Activated CD4-positive, alpha-beta T cell treated with anti-CD3 and anti-CD28 coated beads for 36 hours (primary cell): ENCODE measurements at places on chromosomes 11 and 22. TPM values are rescaled to one million over a fixed set of nuclear protein-coding genes. Genes with fewer than 3 reads are reported as not detected.

Gene PARVA
- 0.11 TPM for total RNA-seq

Gene MPPED2
- 0.30 TPM for total RNA-seq

Gene RHOD
- 0.47 TPM for total RNA-seq

Gene HBG1
- not detected for total RNA-seq

Gene BCO2
- 0.63 TPM for total RNA-seq

Gene TRPM5
- not detected for total RNA-seq

Gene HORMAD2
- not detected for total RNA-seq

Gene CREB3L1
- 0.19 TPM for total RNA-seq

Gene PIWIL4
- total RNA-seq: 0.37 TPM

Gene IL18
- not detected for total RNA-seq

Gene JAML
- 168 TPM for total RNA-seq

Gene PARVG
- 74.3 TPM for total RNA-seq

Gene SDF2L1
- 32.8 TPM for total RNA-seq

Gene TRIM77
- total RNA-seq: not detected

Gene LRRN4CL
- not detected for total RNA-seq

Gene MICAL2
- total RNA-seq: 186 TPM

Gene ACER3
- total RNA-seq: 8.9 TPM

Gene RCOR2
- total RNA-seq: 0.37 TPM

Gene CCND1
- 0.50 TPM for total RNA-seq

Gene APOL5
- total RNA-seq: not detected

Gene PLAAT4
- total RNA-seq: 18.7 TPM

Gene CASP4
- 48.8 TPM for total RNA-seq

Gene TMPRSS5
- total RNA-seq: 0.32 TPM

Gene INS
- not detected for total RNA-seq

Gene CD248
- total RNA-seq: 0.26 TPM

Gene OR4D5
- not detected for total RNA-seq

Gene MMP11
- total RNA-seq: 0.32 TPM

Gene YPEL4
- total RNA-seq: 0.47 TPM

Gene SYT13
- not detected for total RNA-seq

Gene NRXN2
- 0.39 TPM for total RNA-seq

Gene APOA5
- total RNA-seq: not detected

Gene FBLN1
- total RNA-seq: not detected

Gene TMEM86A
- total RNA-seq: 0.26 TPM

Gene DDTL
- 2.8 TPM for total RNA-seq

Gene ACRV1
- total RNA-seq: not detected

Gene BEST1
- total RNA-seq: 0.37 TPM

Gene JAM3
- total RNA-seq: 15.3 TPM

Gene TESMIN
- total RNA-seq: 3.5 TPM

Gene MPST
- total RNA-seq: 10.6 TPM

Gene RIMBP3C
- 0.33 TPM for total RNA-seq

Gene HBB
- not detected for total RNA-seq

Gene TUB
- total RNA-seq: 0.48 TPM

Gene UCP2
- total RNA-seq: 261 TPM

Gene SPON1
- total RNA-seq: 0.41 TPM

Gene CDC42EP2
- total RNA-seq: 0.93 TPM

Gene GAB2
- total RNA-seq: 4.3 TPM

Gene GLYAT
- not detected for total RNA-seq

Gene PLCB3
- total RNA-seq: 9.0 TPM

Gene GNAZ
- 1.5 TPM for total RNA-seq

Gene CCDC157
- 2.4 TPM for total RNA-seq

Gene SLC15A3
- total RNA-seq: 7.0 TPM

Gene OR4A15
- not detected for total RNA-seq

Gene C11orf87
- total RNA-seq: not detected

Gene PGA5
- total RNA-seq: not detected

Gene HEPHL1
- not detected for total RNA-seq

Gene SART1
- total RNA-seq: 84.5 TPM

Gene OR51B2
- not detected for total RNA-seq

Gene E2F8
- 22.2 TPM for total RNA-seq

Gene TMEM135
- total RNA-seq: 25.5 TPM
